ENCODE measurements at places on chromosomes 5 and 9.
A peak's percentile ranks its signal among the peaks of the same experiment; 100 is the strongest.

GRCh38 chr5:162434281-162434680 is 366.7 kb downstream of the GABRG2 start:
- DNase-seq, result no peak

DNA sequence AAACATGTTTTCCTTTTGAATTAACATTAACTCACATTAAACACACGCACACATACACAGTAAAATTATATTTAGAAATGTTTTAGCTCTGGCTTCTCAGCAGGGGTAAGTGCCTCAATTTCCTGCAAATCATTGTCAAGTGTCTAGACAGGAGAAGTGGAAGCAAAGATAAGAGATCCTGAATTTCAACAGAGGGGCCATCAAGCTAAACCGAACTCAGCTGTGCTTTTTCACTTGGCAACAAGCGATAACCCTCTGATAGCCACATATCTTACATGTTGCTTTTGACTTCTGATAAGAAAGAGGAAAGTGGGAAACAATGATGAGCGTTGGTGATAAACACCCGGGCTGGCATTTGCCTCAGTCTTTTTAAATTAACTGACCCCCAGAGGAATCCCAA is 79.7 kb upstream of the SPDL1 start:
- DNase-seq, result no peak

GRCh38 chr9:98038958-98039357 is 17.6 kb upstream of the NANS start:
- no peak for DNase-seq

- DNase-seq, result no peak
These were observed 7.6 kb downstream of the SLC31A2 start for GRCh38 chr9:113158446-113158845.

DNA sequence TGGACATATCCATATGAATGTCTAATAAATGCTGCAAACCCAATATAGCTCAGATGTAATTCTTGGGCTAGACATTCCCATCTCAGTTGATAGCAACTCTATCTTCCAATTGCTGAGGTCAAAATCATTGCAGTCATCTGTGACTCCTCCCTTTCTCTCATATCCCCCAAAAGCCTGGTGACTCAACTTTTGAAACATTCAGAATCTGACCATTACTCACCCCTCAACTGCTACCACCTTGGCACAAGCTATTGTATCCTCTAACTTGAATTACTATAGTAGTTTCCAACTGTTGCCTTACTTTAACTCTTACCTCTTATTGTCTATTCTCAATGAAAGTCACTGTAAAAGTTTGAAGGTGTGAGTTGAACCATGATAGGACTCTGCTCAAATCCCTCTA is 600.1 kb upstream of the RGMB start:
- no peak for DNase-seq

GRCh38 chr9:94870793-94871558 is 144.5 kb downstream of the AOPEP start:
- peak; percentile 50 for DNase-seq

- no peak for DNase-seq
These were observed 19.5 kb downstream of the CARD6 start for GRCh38 chr5:40860711-40861110.

DNA sequence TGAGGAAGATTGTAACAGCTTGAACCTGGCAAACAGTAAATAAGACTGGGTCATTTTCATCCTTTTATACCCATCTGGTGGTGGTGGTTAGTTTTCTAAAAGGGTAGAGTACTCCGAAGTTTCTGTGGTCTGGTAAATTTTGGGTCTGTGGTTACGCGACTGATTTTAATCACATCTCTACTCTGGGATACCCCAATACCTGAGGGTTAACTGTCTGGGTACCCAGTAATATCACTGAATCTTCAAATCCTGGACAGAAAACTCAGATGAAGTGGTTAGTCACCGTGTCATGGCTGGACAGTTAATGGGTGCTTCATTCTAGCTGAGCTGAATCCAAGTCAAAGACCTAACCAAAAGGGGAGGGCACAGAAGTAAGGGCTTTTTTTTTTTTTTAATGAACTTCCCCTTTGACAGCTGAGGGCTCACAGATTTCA is 474.2 kb downstream of the GADD45G start:
- no peak for DNase-seq

DNA sequence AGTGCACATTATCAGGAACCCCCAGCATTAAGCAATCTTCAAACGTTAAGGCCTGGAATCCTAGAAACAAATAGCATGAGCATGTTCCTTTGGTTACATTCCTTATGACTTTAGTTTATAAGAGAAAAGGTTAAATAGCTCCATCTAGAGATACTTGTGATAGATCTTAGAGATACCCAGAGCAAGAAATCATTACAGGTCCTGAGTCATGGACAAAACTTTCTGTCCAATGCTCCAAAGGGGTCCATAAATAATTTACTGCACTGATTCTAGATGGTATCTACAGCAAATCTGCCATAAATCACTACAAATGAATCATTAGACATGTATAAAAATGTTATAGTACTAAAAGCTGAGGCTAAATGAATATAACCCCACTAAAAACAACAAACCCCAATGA is 139.6 kb downstream of the HTR1A start:
- no peak for DNase-seq

DNA sequence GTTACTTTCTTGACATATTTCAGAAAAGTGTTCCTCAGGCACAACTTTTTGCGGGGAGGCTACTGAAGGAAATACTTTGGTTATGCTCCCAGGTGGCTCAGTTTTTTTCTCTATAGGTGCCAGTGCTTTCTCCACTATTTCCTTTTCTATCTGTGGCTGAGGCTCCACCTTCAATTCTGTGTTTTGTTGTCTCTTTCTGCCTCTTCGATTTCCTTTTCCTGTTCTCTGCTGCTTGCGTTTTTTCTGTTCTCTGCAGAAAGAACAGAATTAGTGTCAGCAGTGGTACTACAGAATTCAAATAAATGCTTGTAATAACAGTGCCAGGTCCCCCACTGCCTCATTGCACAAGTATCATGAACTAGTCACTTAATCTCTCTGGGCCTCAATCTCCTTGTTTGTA is 7.0 kb downstream of the HEMGN start:
- peak; percentile 31 for DNase-seq

GRCh38 chr9:99127356-99128132 is 22.6 kb downstream of the TGFBR1 start:
- no peak for DNase-seq

DNA sequence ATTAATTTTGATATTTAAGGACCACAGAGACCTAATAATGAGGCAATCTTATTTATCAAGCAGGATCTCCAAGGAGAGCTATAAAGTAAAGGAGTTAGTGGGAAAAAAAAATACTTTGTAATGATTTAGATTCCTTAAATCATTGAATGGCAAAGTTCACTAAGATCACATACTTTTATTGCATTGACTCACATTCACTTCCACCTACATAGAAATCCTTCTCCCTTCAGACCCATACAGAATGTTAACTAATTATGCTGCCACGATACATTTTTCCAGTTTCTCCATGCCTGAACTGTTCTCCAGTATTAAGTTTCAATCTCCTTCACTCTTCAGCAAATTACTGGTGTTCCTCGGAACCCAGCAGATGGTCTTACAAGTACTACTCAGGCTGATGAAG is 388.7 kb downstream of the EFNA5 start:
- DNase-seq, result no peak

DNA sequence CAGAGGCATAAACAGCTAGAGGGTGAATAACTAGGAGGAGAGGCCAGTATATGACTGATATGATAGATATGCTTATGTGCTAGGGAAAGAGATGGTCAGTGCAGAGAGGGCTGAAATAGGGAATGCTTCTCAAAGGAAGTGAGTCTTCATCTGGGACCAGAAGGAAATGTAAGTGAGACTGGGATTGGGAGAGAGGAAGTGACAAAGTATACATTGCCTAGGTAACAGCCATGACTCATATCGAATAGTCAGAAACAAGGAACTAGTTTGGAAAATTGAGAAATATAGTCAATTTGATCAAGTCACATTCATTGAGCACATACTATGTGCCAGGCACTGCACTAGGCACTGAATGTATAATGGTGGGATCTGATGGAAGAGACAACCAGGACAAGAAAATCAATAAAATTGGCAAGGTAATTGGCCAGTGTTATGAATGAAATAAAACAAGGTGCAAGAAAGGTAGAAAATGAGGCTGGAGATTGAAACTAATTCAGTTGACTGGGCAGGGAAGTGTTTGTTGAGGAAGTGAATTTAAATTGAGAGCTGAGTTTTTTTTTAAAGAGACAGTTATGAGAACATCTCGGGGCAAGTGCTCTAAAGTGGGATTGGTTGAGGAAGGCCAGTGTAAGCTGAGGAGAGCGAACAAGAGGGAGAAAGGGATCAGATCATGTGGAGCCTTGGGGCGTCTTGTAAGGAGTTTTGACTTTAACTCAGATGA is 4.3 kb downstream of the ERAP2 start:
- DNase-seq, result no peak

DNA sequence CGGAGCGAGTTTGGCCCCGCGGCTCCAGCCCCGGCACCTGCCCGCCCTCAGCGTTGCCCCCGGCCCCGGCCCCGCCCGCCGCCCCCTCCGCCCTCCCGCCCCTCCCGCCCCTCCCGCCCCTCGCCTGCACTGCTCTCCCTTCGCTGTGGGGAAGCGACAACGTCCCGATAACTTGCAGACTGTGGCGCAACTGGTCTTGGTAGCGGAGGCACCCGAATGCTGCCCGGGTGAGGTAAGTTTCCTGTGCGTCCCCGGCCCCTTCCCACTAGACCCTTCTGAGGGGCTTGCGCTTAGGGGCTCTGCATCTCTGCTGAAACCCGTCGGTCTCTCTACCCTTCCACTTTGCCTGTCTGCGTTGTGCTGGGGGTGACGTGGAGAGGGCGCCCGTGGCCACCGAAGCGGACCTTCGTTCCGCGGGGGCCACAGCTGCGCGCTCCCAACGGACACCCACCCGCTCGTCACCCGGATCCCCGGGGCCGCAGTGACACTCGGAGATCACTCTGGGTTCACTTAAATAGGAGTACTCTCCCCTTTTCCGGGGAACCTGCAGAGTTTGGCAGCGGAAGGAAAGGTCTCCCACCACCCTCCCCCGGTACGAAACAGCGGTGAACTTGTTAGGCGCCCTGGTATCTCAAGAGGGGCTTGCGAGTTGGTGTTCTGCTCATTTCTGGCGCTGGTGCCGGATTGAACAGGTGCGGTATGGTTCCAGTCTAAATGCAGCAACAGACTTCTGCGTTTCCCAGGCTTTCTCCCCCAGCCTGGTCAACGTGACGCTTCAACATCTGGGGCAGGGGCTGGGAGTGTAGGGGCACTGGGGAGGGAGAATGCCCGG is 707 bp downstream of the PIP5K1B start:
- DNase-seq, result no peak

- DNase-seq, result peak; percentile 73
These were observed 122.5 kb downstream of the SLC1A3 start for GRCh38 chr5:36728697-36729543.

DNA sequence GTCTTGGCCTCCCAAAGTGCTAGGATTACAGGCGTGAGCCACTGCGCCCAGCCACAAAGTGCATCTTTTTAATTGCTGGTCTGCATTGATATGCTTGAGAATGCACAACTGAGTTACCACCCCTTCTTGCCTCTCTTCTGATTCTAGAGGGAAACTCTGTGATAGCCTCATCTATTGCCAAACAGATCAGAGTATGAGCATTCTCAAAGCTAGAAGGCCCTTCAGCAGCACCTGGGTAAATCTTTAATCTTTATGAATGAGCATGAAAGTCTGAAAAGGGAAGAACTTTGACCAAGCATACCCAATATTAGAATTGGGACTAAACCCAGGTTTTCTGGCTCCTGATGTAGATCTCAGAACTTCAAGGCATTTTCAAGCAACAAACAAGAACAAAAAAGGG is 298.3 kb upstream of the TNC start:
- no peak for DNase-seq
